Stimulated activated CD8-positive, alpha-beta memory T cell treated with anti-CD3 and anti-CD28 coated beads, Interleukin-7, amount 100 ng/mL, for 1 hour (primary cell): ENCODE measurements at places on chromosomes 11 and 22.

- no peak for DNase-seq
These were observed 1.5 kb downstream of the TUB start for GRCh38 chr11:8082391-8083087.

DNA sequence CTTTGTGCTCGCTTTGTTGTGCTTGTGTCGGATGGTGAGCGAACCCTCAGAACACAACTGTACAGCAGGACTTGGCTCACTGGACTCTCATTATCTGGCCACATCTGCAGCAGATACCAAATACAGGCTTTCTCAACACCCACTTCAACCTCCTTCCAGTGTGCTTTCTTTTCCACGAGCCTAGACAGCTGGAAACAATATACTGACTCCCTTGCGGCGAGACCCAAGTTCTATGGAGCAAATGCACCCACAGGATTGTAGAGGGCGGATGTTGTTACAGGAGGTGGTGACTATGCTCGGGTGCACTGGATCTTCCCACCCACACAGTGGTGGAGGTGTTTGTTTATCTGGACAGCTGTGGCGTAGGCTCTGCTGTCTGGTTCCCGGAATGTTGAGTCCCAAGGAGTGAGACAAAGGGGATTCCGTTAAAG lies 204.3 kb downstream of the TENM4 start:
- DNase-seq = no peak

DNA sequence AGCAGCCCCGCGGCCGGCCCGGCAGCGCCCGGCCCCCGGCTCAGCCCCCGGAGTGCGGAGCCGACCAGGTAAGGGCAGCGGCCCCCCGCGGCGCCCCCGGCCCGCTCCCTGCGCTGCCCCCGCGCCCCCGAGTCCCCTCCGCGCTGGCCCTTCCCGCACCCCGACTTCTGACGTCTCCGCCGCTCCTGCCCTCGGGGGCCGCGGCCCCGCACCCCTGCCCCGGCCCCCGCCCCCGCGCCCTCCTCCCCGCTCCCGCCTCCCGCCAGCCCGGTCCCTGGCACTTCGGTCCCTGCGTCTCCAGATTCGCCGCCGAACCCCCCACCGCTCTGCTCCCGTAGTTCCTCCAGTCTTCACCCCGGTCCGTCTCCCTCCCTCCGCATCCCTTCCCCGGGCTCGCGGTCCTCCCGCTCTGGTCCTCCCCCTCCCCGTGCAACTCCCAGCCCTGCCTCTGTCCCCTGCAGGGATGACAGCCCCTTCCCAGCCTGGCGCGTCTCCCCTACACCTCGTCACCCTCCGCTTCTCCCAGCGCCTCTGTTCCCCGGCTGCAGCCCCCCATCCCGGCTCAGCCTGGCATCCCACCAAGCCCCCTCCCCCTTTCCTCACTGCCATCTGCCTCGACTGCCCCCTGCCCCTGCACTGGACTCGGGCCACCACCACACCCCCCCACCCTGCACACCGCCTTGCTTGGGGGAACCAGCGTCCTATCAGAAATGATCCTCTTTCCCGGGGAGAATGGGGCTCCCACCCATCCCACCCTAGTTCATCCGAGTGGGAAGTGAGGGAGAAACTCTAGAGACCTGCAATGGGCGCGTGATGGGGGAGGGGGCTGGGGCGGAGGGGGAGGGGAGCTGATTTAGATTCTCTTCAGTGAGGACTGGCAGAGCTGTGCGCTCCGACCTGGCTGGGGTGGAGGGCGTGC lies 531 bp downstream of the GRIK4 start:
- no peak for DNase-seq

DNA sequence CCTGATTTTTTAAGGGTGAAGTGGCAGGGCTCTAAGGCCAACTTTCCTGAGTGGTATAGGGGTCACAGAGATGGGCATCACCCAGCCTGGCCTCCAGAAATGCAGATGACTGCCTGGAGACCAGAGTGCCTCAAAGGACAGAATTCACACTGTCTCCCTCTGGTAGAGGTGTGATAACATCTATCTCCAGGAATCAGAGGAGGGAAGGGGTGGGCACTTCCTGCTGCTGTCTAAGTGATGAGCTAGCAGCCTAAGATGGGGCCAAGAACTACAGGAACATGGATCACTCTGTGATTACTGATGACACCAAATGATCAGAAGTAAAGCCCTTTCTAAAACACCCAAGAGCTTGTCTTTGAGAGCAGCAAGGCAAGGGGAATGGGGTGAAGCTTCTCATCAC lies 61.9 kb downstream of the C11orf58 start:
- DNase-seq = no peak

GRCh38 chr11:3893311-3893710 lies 37.8 kb downstream of the STIM1 start:
- DNase-seq = no peak

GRCh38 chr11:45335434-45335833 lies 49.3 kb upstream of the SYT13 start:
- DNase-seq = no peak

DNA sequence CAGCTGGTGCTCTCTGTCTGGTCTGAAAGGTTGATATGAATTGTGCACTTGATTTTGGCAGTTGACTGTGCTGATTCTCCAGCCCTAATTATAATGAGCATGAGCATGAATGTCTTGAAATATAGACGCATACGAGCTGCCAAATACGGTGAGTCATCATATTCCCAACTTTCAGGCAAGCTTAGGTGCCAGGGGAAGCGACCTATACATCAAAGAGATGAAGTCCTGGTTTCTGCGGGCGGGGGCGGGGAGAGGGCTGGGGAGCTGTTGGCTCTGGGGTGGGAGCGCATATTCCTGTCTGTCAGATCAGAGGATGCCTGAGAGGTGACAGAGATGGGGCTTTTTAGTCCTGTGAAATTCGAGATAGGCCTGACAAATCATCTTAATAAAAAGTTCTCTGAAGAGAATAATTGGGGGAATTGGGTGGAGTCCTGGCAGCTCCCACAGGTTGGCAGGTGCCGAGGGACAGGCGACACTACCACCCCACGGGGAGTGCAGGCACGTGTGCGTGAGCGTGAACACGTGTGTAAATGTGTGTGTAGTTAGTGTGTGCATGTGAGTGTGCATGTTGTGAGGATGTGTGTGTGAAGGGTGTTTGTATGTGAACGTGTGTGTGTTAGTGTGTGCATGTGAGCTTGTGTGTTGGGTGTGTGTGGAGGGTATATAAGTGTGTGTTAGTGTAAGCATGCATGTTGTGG lies 865.3 kb downstream of the TBC1D22A start:
- no peak for DNase-seq

DNA sequence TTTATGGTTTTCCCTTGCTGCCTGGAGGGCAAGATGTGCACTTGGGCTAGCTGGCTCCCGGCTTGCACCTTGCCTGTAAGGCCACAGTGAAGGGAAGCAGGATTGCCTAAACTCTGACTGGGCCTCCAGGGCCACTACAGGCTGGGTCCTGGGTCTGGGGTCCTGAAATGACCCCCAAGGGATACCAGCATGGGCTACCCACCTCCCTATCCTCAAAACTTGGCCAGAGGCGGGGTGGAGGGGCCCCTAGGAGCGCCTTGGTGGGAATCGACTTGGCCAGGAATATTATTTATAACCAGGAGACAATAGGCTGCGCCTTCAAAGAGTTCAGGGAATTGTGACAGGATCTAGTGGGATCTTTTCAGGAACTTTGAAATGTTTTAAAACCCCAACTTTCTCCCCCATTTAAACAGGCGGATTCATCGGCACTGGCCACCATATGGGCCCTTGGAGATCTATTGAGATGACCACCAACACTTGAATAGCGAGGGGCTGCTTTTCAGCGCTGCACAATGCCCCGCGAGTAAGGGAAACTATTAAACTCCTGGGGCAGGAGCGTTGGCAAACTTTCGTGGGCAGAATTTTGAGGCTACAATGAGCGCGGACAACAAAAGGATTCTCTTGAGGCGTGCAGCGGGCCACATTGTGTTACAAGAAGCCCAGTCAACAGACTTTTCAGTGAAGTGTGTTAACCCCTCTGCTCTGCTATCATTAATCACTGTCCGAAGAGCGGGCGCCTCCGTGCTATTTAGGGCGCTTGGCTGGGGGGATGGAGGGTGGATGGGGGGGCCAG lies 15.2 kb downstream of the PAX6 start:
- no peak for DNase-seq

GRCh38 chr11:127902382-127902781 lies 685.0 kb downstream of the ETS1 start:
- no peak for DNase-seq

DNA sequence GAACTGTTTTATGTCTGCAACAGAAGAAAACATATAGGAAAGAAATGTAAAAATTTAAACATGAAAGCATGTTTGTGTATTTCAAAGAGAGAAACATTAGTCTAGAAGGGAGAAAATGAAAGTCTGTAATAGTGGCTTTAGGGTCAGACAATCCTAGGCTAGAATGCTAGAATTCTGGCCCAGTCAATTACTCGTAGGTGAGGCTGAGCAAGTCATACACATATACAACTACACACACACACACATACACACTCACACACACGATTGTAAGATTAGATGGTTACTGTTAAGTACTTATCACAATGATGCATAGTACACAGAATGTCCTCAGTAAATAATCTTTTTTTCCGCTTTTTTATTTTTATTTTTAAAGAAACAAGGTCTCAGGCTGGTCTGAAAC lies 37.7 kb upstream of the PCF11 start:
- no peak for DNase-seq

DNA sequence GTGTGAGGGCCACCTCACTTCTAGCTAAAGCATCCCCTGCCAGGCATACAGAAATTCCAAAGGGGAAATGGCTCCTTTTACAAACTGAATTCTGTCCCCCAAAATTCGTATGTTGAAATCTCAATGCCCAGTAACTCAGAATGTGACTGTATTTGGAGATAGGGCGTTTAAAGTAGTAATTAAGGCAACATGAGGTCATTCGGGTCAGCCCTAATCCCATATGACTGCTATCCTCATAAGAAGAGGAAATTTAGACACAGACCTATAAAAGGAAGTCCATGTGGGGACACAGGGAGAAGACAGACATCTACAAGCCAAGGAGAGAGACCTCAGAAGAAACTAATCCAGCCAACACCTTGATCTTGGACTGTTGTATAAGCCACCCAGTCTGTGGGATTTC lies 119.1 kb downstream of the CHST1 start:
- no peak for DNase-seq

DNA sequence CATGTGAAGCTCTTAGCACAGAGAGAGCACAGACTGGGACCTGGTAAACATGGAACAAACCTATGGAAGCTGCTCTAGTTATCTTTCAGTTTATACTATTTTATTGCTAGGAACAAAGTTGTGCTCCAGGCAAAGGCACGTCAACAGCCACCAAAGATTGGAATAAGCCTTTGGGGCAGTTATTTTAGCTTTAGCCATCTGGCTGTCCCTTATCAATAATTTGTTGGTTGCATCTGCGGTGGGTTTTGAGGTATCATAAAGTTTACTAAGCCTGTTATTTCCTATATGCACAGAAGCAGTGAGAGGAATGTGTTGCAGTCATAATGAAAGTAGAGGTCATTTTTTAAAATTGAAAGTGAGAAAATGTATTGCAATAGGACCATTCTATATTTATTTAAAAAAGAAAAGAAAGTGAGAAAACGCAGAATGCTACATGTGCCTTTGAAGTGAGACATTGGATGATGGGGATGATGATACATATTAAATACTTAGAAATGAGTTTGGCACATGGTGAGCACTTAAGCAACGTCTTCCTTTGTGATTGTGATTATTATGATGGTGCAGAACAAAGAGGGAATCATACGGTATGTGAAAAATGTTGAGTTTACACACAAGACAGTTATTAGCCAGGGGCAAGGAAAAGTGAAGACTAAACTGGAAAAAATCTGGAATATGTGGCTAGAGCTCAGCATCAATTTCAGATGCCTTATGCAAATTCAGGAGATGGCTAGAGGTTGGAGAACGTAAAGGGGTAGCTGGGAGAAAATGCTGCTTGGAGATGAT lies 58.3 kb downstream of the PRR5L start:
- DNase-seq = no peak

- no peak for DNase-seq
These were observed 30.0 kb upstream of the RAB39A start for GRCh38 chr11:107898270-107898669.

GRCh38 chr22:35643991-35644390 lies 4.3 kb upstream of the APOL6 start:
- DNase-seq = no peak
